ENCODE measurements at places on chromosomes 3 and 15.

GRCh38 chr15:66100761-66101160 lies 152.8 kb downstream of the MEGF11 start:
- no peak for DNase-seq

- DNase-seq, result no peak
These were observed 338.9 kb upstream of the CFAP20DC start for GRCh38 chr3:59388555-59389270.

DNA sequence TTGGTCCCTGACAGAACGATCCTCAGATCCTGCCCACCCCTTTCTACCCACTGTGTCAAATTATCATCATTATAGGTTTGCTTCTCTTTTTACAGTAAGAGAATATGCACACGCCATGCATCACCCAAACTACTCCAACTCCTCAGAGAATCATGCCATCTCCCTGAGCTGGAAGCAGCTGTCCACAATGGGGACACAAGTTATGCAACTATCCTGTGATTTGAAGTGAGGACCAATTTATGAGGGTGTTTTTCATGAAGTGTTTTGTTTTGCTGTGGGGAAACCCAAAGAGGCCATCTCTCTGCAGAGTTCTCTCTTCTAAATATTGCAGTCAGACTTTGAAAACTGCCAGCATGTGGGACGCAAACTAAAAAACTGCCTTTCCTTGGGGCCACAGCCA lies 35.8 kb upstream of the TNFSF10 start:
- DNase-seq, result no peak

- DNase-seq, result no peak
These were observed 15.5 kb upstream of the ZBED2 start for GRCh38 chr3:111610612-111611054.

DNA sequence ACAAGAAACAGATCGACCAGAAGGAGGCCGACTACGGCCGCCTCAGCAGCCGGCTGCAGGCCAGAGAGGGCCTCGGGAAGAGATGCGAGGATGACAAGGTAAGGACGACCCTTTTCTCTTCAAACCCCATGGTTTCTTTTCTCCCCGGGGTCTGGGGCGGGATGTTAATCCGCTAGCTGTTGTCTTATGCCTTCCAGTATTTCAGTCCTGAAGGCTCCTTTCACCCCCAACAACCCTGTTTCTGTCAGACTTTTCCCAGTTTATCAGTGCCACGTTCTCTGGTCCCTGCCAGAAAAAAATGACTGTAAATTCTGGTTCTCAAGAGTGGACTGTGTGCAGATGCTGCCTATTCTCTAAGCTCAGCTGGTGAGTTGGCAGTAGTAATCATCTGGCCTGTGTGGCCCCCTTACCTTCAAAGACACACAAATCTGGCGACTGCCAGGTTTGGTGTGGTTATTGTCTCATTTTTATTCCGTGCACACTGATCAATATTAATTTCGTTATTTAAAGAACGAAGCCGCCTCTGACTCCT lies 806 bp downstream of the GOLM2 start:
- no peak for DNase-seq

GRCh38 chr3:52195823-52196331 lies 2.1 kb upstream of the ALAS1 start:
- no peak for DNase-seq

DNA sequence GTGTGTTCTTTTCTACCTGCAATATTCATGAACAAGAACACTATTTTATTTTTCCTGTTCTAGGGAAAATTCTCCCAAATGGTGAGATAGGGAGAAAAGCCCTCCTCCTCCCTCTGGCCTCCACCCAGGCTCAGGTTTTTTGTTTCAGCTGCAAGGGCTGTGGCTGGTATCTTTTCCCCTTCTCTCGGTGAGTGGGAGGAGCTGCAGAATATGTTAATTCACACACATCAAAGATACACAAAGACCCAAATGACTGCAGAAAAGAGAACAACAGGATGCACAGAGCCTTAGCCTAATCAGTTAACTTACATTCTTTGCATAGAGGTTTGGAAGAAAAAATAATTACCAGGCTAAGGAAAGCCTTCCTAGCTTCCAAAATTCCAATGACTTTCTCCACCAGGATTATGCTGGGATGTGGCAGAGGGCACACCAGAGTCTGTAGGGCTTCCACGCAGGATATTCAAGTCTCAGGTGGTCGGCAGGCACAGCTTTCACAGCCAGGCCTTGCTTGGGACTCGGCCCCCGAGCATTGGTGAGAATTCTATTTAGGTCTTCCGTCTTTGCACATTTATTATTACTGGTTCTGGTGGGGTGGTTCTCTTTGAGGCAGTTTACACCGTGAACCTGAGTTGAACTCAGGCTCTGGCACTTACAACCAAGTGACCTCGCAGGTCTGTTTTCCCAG lies 64.9 kb downstream of the ABHD5 start:
- DNase-seq, result no peak

- DNase-seq, result no peak
These were observed 82.7 kb downstream of the RARB start for GRCh38 chr3:25510797-25511196.

DNA sequence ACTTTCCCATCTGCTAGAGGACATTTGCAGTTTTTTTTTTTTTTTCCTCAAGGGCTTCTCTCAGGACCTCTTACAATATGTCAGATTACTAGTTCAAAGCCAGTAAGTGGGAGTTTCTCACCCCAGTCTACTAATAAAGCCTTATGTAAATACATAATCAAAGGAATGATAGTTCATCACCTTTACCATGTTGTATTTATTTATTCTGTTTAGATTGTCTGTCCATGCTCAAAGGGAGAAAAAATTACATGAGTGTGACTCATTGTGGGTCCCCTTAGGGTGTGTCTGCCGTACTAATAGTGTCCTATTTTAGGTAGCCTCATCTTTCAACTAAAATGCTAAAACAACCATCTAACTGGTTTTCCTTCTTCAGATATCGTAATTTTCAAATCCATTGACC lies 917.6 kb downstream of the EPHA3 start:
- no peak for DNase-seq

DNA sequence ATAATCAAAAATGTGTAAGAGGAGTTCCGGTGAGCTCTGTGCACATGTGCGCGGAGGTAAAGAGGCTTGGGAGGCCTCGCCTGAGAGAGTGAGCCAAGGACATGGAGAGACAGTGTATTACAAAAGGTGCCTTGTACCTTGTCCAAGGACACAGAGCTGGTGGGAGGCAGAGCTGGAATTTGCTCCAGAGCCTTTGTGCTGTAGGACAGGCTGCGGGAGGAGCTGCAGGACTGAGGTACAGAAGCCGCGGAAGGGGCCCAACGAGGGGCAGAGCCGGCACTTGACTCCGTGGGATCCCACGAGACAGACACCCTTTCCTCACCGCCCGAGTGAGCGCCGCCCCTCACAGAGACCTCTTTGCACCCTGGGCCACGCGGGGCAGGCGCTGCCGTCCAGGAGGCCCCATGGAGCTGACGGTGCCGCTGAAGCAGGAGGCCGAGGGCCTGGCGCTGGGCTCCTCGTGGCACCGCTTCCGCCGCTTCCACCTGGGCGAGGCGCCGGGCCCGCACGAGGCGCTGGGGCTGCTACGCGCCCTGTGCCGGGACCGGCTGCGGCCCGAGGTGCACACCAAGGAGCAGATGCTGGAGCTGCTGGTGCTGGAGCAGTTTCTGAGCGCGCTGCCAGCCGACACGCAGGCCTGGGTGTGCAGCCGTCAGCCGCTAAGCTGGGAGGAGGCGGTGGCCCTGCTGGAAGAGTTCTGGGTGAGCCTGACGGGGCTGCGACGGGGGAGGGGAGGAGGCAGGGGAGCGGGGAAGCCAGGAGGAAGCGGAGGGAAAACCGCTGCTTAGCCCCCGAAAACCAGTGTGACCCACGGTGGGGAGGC lies 68.7 kb downstream of the SLTM start:
- DNase-seq, result peak; percentile 72

GRCh38 chr3:66518126-66518525 lies 17.3 kb upstream of the LRIG1 start:
- no peak for DNase-seq

GRCh38 chr15:38642689-38643270 lies 78.2 kb upstream of the RASGRP1 start:
- no peak for DNase-seq
